Adrenal gland (tissue), 19 donors: ENCODE measurements at places on chromosomes 12 and 14. TPM values are rescaled to one million over a fixed set of nuclear protein-coding genes. Genes with fewer than 3 reads are reported as not detected.

DNA sequence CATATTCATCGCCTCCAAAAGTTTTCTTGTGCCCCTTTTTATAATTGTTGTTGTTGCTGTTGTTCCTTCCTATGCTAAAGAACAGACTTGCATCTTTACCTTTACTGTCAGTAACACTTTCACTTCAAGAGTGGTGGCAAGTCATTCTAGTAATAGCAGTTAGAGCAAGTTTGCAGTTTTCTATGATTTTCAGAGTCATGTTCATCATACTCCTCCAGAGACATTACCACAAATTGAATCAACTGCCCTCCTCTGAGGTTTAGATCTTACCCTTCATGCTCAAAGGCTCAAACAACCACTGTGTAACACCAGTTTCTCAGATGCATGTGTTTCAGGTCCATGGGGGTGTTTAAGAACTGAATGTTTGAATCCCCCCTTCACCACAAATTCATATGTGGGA, 763.4 kb downstream of the LRFN5 start:
- no peak overlapping the region for H3K27ac ChIP-seq
- DNase-seq, result no peak
- H3K36me3 ChIP-seq, result no peaks in the 10 kb centered on the region

GRCh38 chr12:31853977-31854376, 105.2 kb upstream of the RESF1 start:
- H3K36me3 ChIP-seq, result no peaks in the 10 kb centered on the region
- no peak overlapping the region for H3K27ac ChIP-seq
- DNase-seq, result no peak
- H3K4me1 ChIP-seq, result no peaks in the 10 kb centered on the region
- no peaks in the 10 kb centered on the region for H3K27me3 ChIP-seq
- H3K4me3 ChIP-seq, result no peak overlapping the region

DNA sequence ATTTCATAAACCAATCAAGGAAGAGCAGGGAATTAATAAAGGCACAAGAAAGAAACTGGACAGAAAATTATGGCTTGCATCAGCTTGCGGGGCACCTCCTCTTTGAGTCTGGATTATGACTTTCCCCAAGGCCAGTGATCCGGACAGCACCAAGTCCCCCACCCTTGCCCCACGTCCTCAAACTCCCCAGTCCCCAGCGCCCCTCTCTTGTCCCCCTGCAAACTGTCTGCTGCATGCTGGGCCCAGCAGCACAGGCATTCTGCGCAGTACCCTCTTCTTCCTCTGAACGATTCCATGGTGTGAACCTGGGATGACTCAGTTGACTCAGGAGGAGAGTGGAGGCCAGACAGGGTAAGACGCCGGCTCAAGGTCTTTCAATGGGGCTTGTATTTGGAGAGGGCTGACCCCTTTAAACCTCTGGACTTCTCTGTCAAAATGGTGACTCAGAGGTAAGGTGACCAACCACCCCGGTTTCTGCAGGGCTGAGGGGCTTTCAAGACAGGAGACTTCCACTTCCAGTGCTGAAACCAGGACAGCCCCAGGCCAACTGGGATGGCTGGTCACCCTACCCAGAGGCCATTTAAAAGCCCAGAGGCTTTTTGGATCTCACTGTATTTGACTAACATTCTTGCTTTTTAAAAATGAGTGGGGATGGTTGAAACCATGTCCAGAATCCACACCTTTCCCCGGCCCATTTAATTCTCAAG, 13.5 kb downstream of the C14orf132 start:
- H3K27me3 ChIP-seq, result no peaks in the 10 kb centered on the region
- H3K4me1 ChIP-seq, result peaks cover 7% of the 10 kb centered on the region
- no peak overlapping the region for H3K4me3 ChIP-seq

DNA sequence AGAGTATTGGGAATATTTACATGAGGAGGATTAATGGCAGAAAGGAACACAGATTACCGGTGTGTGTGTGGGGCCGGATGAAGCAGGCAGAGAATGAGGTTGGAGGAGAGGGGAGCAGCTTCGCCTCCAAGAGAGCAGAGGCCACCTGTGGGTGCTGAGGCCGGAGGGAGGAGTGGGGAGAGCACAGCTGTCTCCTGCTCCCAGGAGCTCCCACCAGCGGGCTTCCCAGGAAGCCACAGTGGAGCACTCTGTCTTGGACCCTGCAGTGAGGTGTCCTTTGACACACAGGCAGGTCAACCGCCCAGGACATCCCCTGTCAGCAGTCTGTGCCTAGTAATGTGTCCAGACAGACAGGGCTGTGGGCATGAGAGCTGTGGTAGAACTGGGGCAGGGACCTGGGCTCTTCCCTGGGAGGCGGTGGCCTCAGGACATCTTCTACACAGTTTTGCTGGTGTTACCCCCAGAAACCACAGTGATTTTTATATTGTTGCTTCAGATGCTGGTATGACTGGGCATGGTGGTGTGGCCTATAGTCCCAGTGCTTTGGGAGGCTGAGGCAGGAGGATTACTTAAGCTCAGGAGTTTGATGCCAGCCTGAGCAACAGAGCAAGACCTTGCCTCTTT, 18.5 kb upstream of the AMN start:
- no peaks in the 10 kb centered on the region for H3K27me3 ChIP-seq
- H3K4me3 ChIP-seq, result no peak overlapping the region
- no peaks in the 10 kb centered on the region for H3K36me3 ChIP-seq
- DNase-seq, result no peak
- no peaks in the 10 kb centered on the region for H3K4me1 ChIP-seq

DNA sequence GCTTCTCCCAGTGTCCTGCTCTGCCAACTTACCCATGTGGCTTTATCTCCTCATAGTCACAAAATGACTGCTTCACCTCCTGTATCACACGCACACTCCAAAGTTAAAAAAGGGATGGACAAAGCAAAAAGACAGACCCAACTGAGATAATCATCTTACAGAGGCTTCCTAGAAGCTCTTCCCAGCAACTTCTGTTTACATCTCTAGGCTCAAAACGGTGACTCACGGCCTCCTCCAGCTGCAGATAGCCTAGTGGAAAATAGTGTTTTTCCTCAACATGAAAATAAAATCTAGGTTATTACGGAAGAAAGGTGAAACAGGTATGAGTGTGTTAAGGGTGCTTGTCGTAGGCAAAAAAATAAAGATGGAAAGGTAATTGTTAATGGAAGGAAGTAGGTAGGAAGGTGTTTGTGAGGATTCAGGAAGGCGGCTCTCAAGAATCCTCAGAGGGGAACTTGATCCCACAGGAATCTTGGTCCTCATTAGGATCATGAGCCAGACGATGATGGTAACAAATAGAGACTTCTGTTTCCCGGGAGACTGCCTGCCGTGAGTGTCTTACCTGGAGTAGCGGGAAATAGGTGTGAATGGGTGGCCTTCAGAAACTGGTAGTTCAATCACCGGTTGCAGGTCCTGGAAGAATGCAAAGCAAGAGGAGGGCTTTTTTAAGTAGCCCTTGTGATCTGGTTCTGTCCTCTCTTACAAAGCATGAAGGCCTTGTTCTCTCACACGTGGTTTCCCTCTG, 487.5 kb upstream of the TMEM132C start:
- H3K4me3 ChIP-seq, result no peak overlapping the region
- H3K36me3 ChIP-seq, result no peaks in the 10 kb centered on the region
- no peak overlapping the region for H3K27ac ChIP-seq
- no peaks in the 10 kb centered on the region for H3K4me1 ChIP-seq
- DNase-seq, result no peak

Gene BMAL2
- 0.87 TPM for total RNA-seq
